Right ventricle myocardium inferior (tissue), 1 donor: ENCODE measurements at places on chromosomes 5 and 9. TPM values are rescaled to one million over a fixed set of nuclear protein-coding genes. Genes with fewer than 3 reads are reported as not detected.

PCDHB9 gene
- total RNA-seq: 1.3 TPM

PCDHGA1 gene
- 3.2 TPM for total RNA-seq

GPR151 gene
- not detected for total RNA-seq

PCDHAC2 gene
- total RNA-seq: 0.30 TPM

BTNL8 gene
- total RNA-seq: 0.41 TPM

TAF11L10 gene
- total RNA-seq: not detected

ARID3C gene
- not detected for total RNA-seq

RFX3 gene
- 3.7 TPM for total RNA-seq

IDNK gene
- 3.4 TPM for total RNA-seq

EIF4EBP3 gene
- total RNA-seq: 11.7 TPM

SLC46A2 gene
- total RNA-seq: not detected

GRCh38 chr5:53645078-53645477, 84.6 kb downstream of the NDUFS4 start:
- no peak for DNase-seq

DNA sequence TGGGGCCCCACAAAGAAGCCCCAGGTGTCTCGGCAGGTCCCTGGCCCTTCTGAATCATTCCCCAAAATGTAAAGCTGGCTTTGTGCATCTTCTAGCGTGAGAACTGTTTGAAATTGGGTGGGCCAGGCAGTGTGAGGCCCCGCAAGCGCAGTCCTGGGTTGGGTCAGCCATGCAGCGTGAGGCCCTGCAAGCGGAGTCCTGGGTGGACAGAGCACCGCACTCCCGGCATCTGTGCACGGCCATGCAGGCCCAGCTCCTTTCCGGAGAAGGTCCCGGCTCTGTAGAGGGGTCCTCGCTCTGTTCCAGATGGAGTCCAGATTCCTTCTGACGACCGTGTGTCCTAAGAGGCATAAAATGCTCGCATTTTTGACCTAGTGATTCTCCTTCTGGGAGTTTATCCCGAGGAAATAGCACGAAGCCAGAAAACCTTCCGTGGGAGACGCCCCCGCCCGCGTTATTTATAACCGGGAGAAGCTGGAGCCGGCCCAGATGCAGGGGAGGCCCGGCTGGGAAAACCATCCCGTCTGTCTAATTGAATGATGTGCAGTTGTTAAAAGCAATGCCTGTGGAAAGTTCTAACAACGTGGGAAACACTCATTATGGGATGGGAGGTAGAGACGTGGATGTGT, 19.4 kb upstream of the NOTCH1 start:
- DNase-seq: no peak

GRCh38 chr5:173454736-173455598, 126.8 kb upstream of the STC2 start:
- no peak for DNase-seq

DNA sequence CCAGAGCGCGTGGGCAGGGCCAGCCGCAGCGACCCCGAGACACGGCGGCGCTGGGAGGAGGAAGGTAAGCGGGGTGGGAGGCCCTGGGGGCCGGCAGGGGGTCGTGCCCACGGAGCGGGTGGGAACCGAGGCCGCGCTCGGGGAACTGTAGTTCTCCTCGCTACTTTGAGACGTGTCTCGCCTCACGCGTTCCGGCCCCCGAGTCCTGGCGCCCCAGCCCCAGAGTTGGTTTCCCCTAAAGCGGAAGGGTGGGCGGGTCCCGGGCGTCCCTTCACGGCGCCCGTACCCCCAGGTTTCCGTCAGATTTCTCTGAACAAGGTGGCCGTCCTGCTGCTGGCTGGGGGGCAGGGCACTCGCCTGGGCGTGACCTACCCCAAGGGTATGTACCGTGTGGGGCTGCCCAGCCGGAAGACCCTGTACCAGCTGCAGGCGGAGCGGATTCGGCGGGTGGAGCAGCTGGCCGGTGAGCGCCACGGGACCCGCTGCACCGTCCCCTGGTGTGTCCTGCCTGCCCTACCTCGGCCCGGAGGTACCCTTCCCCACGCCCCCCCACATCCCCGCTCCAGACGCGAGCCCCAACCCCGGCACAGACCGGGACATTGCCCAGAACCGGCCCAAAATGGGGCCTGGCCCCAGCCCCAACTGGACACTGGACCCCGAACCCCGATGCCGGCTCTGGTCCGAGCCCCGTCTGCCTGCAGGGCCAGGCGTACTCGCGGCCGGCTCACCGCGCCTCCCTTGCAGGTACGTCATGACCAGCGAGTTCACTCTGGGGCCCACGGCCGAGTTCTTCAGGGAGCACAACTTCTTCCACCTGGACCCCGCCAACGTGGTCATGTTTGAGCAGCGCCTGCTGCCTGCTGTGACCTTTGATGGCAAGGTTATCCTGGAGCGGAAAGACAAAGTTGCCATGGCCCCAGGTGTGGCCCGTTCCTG, 709 bp downstream of the UAP1L1 start:
- DNase-seq: peak; percentile 71

GRCh38 chr5:159120446-159120845, 20.7 kb upstream of the EBF1 start:
- DNase-seq: no peak

GRCh38 chr5:143824851-143825720, 13.1 kb downstream of the HMHB1 start:
- DNase-seq: peak; percentile 76

DNA sequence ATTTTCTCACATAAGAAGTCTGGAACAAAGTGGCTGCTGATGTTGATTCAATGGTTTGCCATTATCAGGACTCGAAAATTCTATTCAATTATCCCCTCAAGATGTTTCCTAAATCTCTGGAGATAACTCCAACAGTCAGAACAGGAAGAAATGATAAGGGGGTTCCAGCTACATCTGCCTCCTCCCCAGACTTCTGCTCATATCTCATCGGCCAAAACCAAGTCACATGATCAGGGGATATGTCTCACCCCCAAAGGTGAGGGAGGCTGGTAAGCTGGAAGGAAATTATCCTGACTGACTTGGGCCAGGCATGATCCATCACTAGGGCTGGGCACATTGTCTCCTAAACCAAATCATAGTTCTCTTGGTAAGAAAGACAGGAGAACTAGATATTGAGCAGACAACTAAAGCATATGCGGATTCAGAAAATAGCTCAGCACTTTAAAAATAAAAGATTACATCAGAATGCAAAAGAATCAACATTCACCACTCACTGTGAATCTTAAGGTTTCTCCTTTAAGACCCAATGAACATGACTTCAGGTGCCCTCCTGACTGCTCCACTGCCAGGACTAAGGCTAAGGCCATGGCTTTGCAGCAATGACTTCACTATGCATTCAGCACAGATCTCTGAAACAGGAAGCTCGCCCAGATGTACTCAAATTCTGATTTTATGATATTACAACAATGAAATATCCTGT, 306.3 kb downstream of the ENC1 start:
- no peak for DNase-seq

GRCh38 chr5:168713051-168713450, 133.9 kb upstream of the PANK3 start:
- DNase-seq: no peak

GRCh38 chr5:177372910-177373309, 11.3 kb upstream of the SLC34A1 start:
- DNase-seq: no peak

DNA sequence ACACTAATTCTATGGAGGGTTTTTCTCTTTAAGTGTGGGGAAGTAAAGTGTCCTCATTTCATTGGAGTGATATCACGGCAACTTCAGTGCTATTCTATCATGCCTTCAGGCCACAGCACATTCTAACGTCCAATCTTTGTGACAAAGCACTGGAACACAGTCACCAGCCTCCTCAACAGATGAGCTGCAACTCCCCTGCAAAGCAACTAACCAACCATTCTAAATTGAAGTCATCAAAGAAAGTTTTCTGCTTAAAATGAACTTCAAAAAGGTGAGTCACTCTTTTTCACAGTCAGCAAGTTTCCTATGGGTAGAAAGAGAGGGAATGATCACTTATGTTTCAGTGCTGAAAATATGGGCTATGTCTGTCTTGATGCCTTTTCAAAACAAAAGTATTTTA, 190.8 kb downstream of the ELAVL2 start:
- no peak for DNase-seq

DNA sequence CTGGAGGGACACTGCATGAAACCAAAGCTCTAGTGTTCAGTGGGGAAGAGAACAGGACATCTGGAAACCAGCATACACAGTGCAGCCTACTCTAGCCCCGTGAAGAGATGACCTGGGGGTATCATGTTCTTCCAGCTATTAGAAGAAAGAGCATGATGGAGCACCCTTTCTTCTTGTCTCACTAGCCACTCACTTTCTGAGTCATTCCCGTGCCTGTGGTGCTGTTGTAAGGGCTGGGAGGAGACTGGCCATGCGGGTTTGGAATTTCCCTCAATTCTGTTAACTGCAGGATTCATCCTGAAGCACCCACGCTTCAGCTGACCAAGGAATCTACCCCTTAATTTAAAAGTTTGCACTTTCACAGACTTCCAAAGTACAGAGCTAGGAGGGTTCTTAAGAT, 137.0 kb downstream of the COL23A1 start:
- DNase-seq: no peak

DNA sequence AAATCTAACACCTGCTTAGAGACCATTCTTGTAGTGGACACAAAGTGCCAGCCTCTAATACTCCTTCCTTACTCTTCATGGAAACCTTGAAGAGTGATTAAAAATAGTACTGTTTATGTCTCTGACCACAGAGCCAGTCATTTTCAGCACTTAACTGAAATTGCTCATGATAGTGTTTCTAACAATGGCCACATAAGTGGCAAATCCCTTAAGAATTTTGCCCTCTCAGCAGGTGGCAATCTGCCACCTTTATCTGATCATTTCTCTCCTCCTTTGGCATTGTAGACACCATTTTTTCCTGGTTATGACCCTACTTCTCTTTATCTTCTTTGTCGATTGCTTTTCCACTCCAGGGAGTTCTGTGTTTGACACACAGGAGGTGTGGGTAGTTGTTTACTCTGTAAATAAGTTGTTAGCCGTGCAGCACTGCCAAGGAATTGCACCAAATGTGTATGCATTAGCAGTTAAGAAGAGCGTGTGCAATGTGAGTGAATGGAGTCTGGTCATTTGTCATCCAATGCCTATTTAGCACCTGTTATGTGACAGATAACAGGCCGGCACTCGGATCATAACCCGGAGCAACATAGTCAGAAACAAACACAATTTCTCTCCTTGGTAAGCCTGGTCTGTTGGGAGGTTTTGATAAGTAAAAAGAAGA, 36.8 kb upstream of the STARD4 start:
- DNase-seq: no peak

DNA sequence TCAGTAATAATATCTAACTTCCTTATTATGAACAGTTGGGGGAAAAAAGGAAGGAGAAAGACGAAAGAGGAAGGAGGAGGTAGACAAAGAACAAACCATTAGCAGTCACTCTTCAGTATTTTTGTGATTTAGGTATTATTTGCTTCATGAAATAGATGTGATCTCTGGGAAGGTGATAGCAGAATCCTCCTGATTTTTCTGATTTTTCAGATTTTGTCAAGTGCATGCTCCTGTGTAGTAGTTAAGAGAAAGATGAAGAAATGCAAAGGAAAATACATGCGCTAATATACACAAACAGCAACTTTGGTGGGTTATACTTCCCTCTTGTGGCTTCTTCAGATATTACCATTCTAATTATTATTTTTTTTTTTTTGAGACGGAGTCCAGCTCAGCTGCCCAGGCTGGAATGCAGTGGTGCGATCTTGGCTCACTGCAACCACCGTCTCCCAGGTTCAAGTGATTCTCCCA, 31.6 kb downstream of the LMNB1 start:
- no peak for DNase-seq

DNA sequence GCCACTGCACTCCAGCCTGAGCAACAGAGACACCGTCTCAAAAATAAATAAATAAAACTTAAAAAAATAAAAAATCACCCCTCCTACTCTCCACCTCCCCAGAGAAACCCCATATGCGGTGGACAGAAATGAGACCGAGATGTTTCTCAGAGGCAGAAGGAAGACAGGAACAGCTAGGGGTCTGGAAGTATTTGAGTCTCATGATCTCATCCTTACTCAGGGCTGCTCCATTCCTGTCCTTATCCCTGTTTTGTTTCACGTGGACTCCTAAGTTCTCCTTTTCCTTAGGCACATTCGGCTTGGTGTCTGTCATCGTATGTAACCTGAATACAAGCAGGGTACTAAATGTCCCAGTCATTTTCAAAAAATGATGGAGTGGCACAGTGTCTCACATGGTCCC, 76.1 kb downstream of the C9orf50 start:
- no peak for DNase-seq

- no peak for DNase-seq
Measured at GRCh38 chr9:128396970-128397613, 23.6 kb upstream of the CERCAM start.

DNA sequence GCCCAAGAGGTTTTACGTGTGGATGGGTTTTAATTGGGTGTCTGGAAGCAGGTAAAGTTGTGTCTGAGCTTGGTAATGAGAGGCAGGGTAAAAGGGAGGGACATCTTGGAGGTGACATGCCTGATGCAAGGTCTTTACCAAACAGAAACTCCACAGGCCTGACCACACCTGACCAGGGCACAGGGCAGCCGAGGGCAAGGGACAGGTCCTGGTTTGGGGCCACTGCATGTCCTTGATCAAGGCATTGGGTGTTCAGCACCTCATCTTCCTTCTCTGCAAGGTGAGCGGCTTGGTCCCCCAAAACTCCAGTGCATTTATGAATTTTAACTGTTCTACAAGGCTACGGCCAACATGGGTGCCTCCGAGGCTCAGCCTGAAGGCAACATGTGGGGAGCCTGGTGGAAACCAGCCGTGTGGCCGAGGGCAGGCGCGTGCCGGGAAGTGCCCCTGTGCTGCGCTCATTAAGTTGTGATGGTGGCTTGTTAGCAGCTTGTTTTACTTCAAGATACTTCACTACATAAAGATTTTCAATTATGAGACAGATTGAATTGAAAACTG, 30.7 kb upstream of the LPCAT1 start:
- no peak for DNase-seq

- DNase-seq: no peak
Measured at GRCh38 chr5:56142233-56142613, 90.9 kb downstream of the ANKRD55 start.

GRCh38 chr5:149001162-149001561, 61.7 kb downstream of the SH3TC2 start:
- DNase-seq: no peak

DNA sequence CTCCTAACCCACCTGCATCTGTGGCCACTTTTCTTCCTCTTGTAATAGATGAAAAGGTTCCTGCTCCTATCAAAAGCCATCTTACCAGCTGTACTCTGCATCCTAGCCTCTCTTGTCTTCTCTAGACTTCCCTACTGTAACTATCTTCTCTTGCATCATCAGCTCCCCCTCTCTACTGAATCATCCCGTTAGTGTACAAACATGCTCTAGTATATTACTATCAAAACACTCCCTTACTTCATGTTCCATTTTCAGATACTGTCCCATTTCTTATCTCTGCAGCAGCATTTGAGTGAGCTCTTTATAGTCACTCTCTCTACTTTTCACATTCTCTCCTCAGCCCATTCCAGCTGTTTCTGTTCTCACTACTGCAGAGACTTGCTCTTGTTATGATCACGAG, 2.8 kb downstream of the SRA1 start:
- DNase-seq: no peak

GRCh38 chr5:131165119-131165727, at the start of gene HINT1:
HINT1 (minus strand) TSS chr5:131165256; CDS start chr5:131165205, 51 bp downstream.
- DNase-seq: peak; percentile 97

- no peak for DNase-seq
Measured at GRCh38 chr5:164680812-164681520, 1175.5 kb downstream of the MAT2B start.
